ENCODE measurements at places on chromosomes 1 and 21.

DNA sequence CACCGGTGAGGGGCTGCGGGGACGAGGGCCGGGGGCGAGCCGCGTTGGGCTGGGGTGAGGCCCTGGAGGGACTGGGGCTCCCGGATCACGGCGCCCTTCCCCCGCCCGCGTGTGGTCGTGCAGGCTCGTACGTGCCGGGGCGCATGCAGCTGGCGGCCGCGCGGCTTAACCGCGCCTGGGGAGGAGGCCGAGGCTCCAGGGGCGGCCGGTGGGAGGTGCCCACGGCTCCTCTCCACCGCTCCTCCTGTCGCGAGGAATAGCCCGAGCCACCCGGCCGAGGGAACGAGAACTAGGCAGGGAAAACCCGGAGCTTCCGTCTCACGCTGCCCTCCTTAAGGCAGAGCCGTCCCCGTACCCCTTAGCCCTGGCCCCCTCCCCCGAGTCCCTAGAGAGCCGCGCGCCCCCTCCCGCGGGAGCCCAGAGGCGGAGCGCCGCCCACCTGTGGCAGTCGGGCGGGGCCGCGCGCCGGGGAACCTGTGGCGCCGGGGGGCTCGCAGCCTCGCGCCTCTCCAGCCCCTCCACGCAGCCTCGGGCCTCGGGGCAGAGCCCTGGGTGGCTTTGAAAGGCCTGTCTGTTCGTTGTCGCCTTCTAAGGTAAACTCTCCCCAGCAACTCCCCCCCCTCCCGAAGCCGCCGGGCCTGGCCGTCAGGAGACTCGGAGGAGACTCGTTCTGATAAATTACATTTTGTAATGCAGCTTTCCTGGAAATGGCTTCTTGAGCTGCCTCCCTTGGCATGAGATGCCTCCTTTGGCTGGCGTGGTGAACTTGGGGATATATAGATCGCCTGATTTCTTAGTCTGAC lies 746 bp downstream of the AK4 start:
- DNase-seq, result no peak

DNA sequence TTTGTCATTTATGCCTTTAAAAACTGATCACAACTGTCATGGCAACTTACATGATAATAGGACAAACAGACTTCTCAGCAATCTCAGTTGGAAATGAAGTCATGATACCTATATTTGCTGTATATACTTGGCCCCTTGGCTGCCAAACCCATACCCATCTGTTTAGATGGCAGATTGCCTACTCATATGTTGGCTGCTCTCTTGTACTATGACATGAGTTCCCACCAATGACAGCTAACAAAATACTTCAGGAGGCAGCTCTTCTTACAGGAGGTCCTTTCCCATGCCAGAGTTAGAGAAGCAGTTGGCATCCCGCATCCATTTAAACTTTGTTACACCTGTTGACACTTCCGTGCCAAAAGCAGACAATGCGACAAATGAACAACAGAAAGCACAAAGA lies 603.1 kb upstream of the ADGRL2 start:
- DNase-seq, result no peak

GRCh38 chr1:37246631-37247030 lies 212.3 kb upstream of the GRIK3 start:
- no peak for DNase-seq

GRCh38 chr1:19407494-19408096 lies 77.7 kb downstream of the CAPZB start:
- DNase-seq, result no peak

DNA sequence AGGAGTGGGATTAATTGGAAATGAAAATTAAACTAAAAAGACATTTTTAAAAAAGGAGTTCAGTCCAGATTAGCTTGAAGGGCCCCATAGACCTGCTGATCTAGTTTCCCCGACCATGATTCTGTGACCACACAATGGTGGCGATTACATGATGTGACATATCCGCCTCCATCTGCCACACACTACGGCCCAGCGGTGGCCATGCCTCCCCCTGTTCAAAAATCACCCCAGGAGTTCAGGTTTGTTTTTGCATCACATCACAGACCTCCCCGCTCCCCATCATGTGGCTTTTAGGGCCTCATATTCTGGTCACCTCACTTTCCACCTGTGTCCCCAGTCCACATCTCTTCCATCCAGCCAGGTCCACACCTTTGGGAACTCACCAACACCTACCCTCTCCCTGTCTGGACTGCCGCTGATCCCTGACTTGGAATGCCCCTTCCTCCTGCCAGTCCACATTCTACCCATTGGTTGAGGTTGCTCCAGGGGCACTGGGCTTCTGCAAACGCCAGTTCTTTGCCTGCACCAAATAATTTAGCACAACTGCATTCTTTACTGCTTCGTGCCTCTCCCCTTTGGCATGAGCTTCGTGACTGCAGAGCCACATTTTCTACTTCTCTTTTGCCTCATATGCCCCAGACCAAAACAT lies 38.9 kb downstream of the CD247 start:
- no peak for DNase-seq

DNA sequence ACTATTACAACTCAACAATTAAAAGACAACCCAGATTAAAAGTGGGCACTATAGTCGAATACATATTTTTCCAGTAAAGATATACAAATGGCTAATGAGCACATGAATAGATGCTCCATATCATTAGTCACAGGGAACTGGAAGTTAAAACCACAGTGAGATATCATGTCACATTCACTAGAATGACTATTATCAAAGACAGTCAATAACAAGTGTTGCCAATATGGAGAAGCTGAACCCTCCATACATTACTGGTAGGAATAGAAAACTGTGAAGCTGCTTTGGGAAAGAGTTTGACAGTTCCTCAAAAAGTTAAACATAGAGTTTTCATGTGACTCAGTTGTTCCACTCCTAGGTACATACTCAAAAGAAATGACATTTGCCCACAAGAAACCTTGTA lies 30.6 kb upstream of the MRPS6 start:
- DNase-seq, result no peak

DNA sequence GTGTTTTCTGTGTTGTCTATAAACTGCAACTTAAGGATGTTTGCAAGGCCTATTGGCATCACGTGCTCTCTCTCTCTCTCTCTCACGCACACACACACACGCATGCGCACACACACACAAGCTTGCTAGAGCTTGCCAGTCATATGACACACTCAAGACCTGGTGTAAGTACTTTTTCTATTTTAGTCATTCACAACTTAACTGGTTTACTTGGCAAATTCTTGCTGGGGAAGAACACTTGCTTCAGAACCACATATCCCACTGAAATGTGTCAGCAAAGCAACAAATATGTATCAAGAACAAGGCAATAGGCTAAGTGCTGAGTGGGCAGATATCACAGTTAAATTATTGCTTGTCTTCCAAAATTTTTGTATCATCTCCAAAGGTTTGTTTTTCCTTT lies 107.8 kb downstream of the DISC1 start:
- no peak for DNase-seq

DNA sequence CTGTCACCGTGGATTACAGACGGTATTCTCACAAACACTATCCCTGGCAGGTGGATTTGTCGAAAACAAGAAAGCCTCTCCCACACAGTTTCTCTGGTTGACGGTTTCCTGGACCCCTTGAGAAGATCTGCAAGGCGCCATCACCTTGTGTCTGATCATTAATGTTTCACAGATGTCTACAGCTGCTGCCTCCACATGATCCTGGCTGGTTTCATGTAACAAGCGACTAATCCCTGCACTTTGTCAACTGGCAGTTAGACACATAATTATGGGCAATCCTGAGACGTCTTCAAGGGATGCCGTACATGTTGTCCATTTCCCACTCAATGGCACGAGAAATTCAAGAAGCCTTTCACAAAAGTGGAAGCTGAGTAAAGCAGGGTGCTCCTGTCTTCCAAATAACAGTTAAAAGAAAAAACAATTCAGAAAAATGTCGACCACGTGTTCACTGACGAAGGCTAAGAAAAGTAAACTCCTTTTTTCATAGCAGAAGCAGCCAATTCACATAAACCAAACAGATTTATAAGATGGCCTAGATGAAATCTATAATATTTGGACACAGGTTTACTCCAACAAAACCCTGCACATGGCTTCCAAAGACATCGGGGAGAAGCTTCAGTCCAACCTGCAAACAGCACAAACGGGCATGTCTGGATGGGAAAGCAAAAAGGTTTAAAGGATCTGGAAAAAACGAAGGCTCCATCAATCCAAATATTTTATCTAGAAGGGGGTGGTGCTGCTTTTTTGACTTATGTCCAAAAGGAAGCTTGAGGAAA lies 52.2 kb downstream of the CAPZB start:
- no peak for DNase-seq

- no peak for DNase-seq
Observed at GRCh38 chr1:248839168-248839555, 1.1 kb downstream of the ZNF672 start.

GRCh38 chr21:36803051-36803645 lies 104.2 kb downstream of the SIM2 start:
- DNase-seq, result no peak

- DNase-seq, result no peak
Observed at GRCh38 chr1:227944931-227945890, 2.5 kb downstream of the WNT9A start.

DNA sequence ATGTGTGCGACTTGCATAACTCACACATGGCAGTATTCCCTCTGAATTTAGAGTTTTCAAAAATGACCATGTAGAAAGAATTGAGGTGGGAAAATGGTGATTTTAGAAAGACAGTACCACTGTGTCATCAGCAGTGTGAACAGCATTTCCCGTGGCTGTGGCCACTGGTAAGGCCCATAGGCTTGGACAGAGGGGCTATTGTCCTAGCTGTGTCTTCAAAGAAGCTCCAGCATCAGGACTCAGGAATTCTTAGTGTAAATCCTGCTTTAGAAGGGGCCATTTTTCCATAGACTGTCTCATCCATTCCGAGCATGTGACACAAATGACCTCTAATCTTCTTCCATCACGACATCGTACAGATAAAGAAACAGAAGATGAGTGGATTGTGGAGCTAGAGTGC lies 119.3 kb upstream of the BACE2 start:
- no peak for DNase-seq
